ENCODE measurements at places on chromosomes 1 and 21. TPM values are rescaled to one million over a fixed set of nuclear protein-coding genes. Genes with fewer than 3 reads are reported as not detected.

Gene GLMP
- total RNA-seq = 11.1 TPM

Gene MMEL1
- total RNA-seq = 3.1 TPM

Gene DNM3
- total RNA-seq = 1.3 TPM

Gene DIO1
- total RNA-seq = not detected

- no peak for DNase-seq
- no peaks in the 10 kb centered on the region for H3K36me3 ChIP-seq
- no peak overlapping the region for H3K27ac ChIP-seq
- H3K4me1 ChIP-seq = no peaks in the 10 kb centered on the region
- H3K27me3 ChIP-seq = no peaks in the 10 kb centered on the region
Observed at GRCh38 chr1:74343216-74343615, 108.0 kb downstream of the TNNI3K start.

GRCh38 chr1:226950871-226951270, 10.8 kb downstream of the COQ8A start:
- H3K27me3 ChIP-seq = no peaks in the 10 kb centered on the region
- H3K4me1 ChIP-seq = peaks cover 33% of the 10 kb centered on the region
- no peak for DNase-seq
- no peak overlapping the region for H3K4me3 ChIP-seq

DNA sequence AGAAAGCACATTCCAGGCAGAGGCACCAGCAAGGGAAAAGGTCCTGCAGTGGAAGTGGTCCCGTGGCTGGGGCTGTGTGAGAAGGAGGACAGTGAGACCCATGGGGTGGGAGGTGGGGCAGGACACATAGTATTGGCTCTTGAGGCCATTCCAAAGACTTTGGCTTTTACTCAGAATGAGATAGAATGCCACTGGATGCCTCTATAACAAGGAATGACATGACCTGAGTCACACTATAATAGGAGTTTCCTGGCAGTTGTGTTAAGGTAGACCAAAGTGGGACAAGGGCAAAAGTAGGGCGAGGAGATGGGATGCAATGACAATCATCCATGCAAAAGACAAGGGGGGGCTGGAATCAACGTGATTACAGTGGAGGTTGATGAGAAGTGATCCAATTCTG, 24.7 kb upstream of the LAMC2 start:
- no peaks in the 10 kb centered on the region for H3K4me1 ChIP-seq
- DNase-seq = no peak
- no peak overlapping the region for H3K4me3 ChIP-seq
- no peaks in the 10 kb centered on the region for H3K36me3 ChIP-seq

DNA sequence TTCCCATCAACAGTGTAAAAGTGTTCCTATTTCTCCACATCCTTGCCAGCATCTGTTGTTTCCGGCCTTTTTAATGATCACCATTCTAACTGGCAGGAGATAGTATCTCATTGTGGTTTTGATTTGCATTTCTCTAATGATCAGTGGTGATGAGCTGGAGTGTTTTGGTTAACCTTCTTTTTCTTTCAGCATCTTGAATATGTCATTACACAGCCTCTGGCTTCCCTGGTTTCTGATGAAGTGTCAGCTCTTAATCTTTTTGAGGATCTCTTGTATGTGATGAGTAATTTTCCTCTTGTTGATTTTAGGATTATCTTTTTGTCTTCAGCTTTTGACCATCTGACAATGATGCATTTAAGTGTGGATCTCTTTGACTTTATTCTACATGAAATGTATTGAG, 133.2 kb upstream of the GRIK3 start:
- H3K4me1 ChIP-seq = no peaks in the 10 kb centered on the region
- no peak overlapping the region for H3K27ac ChIP-seq
- DNase-seq = no peak
- H3K4me3 ChIP-seq = no peak overlapping the region
- H3K27me3 ChIP-seq = no peaks in the 10 kb centered on the region

- no peaks in the 10 kb centered on the region for H3K27me3 ChIP-seq
- H3K36me3 ChIP-seq = no peaks in the 10 kb centered on the region
- H3K4me3 ChIP-seq = no peak overlapping the region
- no peak overlapping the region for H3K27ac ChIP-seq
- no peak for DNase-seq
- H3K4me1 ChIP-seq = peaks cover 10% of the 10 kb centered on the region
Observed at GRCh38 chr1:156756355-156756754, 4.9 kb upstream of the HDGF start.

DNA sequence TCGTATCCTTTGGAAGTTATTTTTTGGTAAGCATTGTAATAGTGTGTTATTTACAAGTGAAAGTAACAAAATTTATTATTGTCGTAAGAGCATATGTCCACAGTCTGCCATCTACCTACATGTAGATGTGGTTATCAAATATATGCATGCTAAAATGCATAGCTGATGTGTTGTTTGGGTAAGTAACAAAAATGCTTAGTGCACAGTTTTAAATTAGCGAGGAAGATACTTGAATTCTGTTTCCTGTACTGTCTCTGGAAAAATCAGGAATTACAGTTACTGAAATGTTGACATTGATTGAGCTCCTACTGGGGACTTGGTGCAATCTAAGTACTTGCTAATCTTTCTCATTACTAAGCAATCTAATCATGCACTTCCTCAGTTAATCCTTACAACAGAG, 14.3 kb downstream of the WDR64 start:
- H3K27ac ChIP-seq = no peak overlapping the region
- no peaks in the 10 kb centered on the region for H3K36me3 ChIP-seq

GRCh38 chr1:193156822-193157142, 29.6 kb downstream of the B3GALT2 start:
- no peak for DNase-seq
- no peak overlapping the region for H3K27ac ChIP-seq
- no peaks in the 10 kb centered on the region for H3K4me1 ChIP-seq
- H3K4me3 ChIP-seq = no peak overlapping the region
- H3K27me3 ChIP-seq = no peaks in the 10 kb centered on the region

- no peak overlapping the region for H3K27ac ChIP-seq
- no peak for DNase-seq
- no peaks in the 10 kb centered on the region for H3K27me3 ChIP-seq
- no peaks in the 10 kb centered on the region for H3K4me1 ChIP-seq
- no peaks in the 10 kb centered on the region for H3K36me3 ChIP-seq
- H3K4me3 ChIP-seq = no peak overlapping the region
Observed at GRCh38 chr1:89594096-89594740, 38.7 kb upstream of the LRRC8C start.

DNA sequence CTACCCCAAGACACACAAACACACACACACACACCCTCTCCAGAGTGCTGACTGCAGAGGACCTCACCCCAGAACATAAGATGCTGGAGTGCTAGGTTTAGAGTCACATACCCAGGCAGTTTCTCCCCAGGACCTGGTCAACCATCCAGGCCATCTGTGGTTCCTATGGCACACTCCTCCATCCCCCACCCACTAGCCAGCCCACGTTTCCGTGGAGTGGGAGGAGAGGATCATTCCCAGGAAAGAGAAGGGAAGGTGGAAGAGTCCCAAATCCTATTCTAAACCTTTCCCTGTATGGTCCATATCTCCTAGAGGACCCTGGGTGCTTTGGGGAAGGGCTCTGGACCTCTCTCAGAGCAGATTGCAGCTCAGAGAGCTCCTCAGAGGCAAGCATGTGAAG, 1.1 kb downstream of the KCNJ9 start:
- no peaks in the 10 kb centered on the region for H3K4me1 ChIP-seq
- H3K4me3 ChIP-seq = no peak overlapping the region
